ENCODE measurements at places on chromosomes 5 and 9.

DNA sequence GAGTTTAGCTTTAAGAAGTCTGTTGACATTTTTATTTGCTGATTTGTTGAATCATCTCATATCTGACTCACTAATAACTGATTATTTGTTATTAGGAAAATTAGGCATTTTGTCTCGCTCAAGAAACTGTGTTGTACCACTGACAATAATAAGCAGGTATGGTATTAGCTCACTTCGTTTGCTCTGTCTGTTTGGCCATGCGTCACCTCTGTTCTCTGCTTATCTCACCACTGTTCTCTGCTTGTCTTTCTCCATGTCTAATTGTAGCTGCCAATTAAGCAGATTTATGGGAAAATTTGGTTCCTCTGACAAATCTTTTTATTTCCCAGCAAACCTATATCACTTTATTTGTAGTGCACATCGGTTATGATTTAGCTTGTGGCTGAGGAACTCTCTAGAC, 138.9 kb downstream of the WDR41 start:
- no peak for DNase-seq

DNA sequence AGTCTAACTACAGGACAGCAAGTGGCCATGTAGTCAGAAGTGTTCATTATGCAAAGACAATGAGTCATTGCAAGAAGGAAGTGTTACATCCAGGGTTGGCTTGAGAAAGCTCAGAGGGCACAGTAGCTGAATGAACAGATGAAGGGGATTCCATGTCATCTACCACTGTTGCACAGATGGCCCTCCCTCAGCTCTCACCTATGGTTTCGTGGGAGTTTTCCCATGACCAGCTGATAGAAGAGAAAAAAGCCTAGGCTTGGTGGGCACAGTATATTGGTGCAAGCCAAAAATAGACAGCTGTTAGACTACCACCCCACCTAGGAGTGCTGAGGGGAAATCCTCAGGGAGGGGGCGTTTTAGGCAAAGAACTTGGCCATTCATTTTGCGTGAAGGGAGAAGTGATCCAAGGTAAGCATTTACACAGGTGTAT, 217.0 kb downstream of the DMRT2 start:
- DNase-seq = no peak

DNA sequence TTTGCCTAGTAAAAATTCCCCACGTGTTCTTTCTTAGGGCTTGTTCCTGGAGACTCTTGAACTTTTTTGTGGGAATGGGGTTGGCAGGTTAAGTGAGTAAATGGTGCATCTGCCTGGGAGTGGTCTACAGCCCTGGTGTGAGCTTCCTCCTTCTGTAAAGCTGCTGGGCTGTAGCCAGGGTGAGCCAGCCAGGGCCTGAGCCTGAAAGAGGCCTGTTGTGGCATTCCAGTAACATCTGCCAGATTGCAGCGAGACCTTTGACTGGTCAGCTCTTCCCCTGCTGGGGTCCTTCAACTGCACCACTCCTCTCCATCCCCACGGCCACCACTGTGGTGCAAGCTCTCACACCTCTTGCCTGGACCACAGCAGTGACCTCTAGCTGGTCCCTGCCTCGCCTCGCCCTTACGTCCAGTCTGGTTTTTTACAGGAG, 47.5 kb downstream of the SLC22A5 start:
- no peak for DNase-seq

- DNase-seq = no peak
These were observed 417.9 kb upstream of the ACTBL2 start for GRCh38 chr5:57900381-57900944.

DNA sequence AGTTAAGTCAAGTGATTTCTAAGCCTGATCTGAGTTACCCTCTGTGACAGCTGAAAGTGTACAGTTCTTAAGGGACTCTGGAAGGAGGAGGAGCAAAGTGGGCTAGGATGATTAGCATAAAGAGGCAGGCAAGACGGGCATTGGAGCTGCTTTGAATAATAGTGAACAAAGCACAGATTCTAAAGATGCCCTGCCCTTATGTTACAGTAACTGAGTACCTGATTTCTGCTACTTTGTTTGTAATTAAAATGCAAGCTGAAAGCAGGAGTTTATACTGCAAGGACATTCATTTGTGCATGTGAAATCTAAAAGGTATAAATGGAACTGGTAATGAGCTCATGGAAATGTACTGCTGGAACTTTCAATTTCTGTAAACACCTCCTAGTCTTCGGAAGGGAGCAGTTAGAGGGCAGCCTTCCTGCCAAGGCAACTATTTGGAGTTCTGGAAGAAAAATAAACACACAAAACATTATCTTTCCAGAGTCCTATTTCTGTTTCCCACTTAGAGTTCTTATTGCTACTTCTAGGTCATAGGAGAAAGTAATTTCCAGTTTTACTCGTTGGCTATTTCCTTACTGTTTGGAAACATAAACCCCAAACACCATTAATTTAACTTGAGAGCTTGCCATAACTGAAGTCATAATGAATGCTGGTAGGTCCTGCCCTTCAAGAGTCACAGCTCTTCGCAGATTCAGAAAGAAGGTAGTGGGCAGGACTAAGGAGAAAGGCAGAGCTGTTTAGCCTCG, at the start of gene RANBP3L:
RANBP3L (minus strand) TSS at position 45 of the 746 bp plus-strand sequence. CDS start 486 bp downstream, outside the sequence.
- no peak for DNase-seq

DNA sequence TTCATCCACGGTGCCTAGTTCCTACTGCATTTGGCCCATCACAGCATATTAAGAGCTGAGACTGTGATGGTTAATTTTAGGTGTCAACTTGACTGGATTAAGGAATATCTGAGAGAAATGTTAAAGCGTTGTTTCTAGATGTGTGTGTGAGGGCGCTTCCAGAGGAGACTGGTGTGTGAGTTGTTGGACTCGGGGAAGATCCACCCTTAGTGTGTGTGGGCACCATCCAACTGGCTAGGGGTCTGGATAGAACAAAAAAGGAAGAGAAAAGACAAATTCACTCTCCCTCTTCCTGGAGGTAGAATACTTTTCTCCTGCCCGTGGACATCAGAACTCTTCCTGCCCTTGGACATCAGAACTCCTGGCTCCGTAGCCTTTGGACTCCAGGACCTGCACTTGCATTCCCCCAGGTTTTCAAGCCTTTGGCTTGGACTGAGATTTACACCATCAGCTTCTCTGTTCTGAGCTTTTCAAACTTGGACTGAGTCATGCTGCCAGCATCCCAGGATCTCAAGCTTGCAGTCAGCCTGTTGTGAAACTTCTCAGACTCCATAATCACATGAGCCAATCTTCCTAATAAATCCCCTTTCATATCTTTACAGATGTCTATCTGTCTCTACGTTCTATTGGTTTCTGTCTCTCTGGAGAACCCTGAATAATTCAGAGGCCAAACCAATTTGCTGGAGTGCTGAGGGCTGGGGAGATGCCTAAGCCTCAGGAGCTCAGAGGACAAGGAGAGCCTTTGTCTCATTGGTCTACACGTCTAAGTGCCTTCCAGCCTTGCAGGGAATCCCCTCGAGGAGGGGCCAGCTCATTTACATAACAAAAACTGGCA, 164.5 kb downstream of the DCP2 start:
- no peak for DNase-seq

DNA sequence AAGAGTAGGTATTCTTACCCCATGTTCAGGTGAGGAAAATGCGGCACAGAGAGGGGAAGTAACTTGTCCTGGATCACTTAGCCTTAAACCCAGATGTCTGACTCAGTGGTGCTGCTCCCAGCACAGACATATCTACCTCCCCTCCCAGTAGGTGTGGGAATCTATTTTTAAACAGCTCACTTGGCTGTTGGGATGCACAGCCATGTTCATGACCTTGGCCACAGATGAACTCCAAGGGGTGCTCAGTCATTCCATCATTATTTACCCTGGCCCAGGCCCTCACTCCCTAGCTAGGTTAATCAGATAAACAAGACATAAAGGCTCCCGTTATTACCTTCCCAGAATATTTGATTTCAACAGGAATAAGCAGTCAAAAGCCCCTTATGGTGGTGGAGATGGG, 88.4 kb upstream of the IQGAP2 start:
- DNase-seq = no peak

- no peak for DNase-seq
These were observed 626.7 kb upstream of the COX7C start for GRCh38 chr5:85990998-85991397.

DNA sequence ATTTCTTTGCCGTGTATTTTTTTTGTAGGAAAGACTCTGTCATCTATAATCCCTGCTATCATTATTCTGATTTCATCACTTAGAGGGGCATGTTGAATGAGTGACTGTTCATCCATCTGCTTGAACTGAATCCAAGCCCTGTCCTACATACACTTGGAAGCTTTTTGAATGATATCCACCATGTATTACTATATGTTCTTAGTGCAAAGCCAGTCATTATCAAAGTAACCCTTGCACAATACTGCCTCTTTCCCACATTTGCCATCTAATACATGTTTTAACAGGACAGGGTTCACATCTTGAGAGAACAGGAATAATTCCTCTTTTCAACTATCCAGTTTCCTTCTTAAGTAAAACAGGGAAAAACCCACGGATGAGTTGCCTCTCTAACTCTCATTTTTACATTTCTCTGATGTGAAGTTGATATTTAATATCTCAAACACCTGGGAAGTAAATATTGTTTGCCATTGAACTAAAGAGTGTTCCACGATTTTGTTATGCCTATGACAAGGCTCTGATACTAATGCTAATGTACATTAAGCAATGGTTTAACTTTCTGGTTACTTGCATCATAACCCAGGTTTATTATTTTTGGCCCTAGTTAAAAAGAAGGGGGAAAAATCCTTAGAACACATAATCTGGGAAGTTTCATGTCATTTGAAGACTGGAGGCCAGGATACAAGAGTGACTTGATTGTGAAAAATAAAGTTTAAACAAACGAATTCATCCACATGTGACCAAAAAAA, 103.7 kb upstream of the TARS1 start:
- no peak for DNase-seq

DNA sequence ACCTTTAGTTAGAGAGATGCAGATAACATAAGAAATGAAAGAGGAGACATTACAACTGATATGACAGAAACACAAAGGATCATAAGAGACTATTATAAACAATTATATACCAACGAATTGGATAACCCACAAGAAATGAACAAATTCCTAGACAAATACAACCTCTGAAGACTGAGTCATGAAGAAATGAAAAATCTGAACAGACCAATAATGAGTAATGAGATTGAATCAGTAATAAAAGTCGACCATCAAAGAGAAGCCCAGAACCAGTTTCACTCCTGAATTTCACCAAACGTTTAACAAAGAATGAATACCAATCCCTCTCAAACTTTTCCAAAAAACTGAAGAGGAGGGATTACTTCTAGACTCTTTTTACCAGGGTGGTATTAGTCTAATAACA, 50.5 kb upstream of the PCAT7 start:
- DNase-seq = no peak

GRCh38 chr9:86642721-86643120, 288.5 kb upstream of the TUT7 start:
- no peak for DNase-seq

GRCh38 chr5:36657563-36657995, 51.2 kb downstream of the SLC1A3 start:
- peak; percentile 14 for DNase-seq

GRCh38 chr5:131542723-131543122, 92.3 kb downstream of the RAPGEF6 start:
- DNase-seq = no peak

Measured in esophagus squamous epithelium (tissue), 5 donors.